ENCODE measurements at places on chromosomes 2 and 18. TPM values are rescaled to one million over a fixed set of nuclear protein-coding genes. Genes with fewer than 3 reads are reported as not detected.

GRCh38 chr2:162212366-162212765, 30.9 kb downstream of the FAP start:
- H3K27ac ChIP-seq, result no peak overlapping the region
- no peaks in the 10 kb centered on the region for H3K27me3 ChIP-seq
- no peak for DNase-seq
- H3K4me1 ChIP-seq, result no peaks in the 10 kb centered on the region

GRCh38 chr2:144496977-144497598, 22.8 kb downstream of the ZEB2 start:
- no peak overlapping the region for H3K27ac ChIP-seq
- H3K4me1 ChIP-seq, result no peaks in the 10 kb centered on the region
- DNase-seq, result no peak
- no peaks in the 10 kb centered on the region for H3K36me3 ChIP-seq

- H3K4me3 ChIP-seq, result no peak overlapping the region
- DNase-seq, result no peak
Observed at GRCh38 chr2:32712870-32713269, 85.0 kb downstream of the TTC27 start.

- H3K4me3 ChIP-seq, result no peak overlapping the region
- no peaks in the 10 kb centered on the region for H3K36me3 ChIP-seq
- H3K27me3 ChIP-seq, result no peaks in the 10 kb centered on the region
- DNase-seq, result no peak
- H3K4me1 ChIP-seq, result no peaks in the 10 kb centered on the region
Observed at GRCh38 chr2:2992634-2993033, 385.0 kb downstream of the EIPR1 start.

Gene HRH4
- total RNA-seq, result 1.6 TPM

- H3K27ac ChIP-seq, result no peak overlapping the region
- H3K36me3 ChIP-seq, result peaks cover 23% of the 10 kb centered on the region
- no peak for DNase-seq
- H3K4me3 ChIP-seq, result no peak overlapping the region
Observed at GRCh38 chr18:50973367-50974126, 5.7 kb downstream of the ELAC1 start.

DNA sequence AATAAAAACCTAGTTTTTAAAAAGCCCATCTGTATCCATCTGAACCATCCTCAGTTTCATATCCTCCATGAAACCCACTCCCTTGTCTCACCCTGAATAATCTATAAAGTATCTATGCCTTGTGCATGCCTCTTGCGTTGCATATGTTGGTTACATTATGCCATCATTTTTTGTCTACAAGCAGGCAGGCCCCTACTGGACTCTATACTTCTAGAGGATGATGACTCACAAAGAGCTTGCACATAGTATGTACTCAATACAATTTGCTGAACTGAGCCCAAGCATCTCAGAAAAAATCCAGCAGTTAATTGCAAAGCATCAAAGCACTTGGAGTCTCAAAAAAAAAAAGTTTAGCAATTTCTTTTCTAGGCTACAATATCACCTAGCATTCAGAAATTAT, 95.6 kb downstream of the DYM start:
- DNase-seq, result no peak
- peaks cover 10% of the 10 kb centered on the region for H3K4me1 ChIP-seq
- H3K36me3 ChIP-seq, result peaks cover 7% of the 10 kb centered on the region
- no peaks in the 10 kb centered on the region for H3K27me3 ChIP-seq
- H3K4me3 ChIP-seq, result no peak overlapping the region

- no peaks in the 10 kb centered on the region for H3K4me1 ChIP-seq
- no peaks in the 10 kb centered on the region for H3K27me3 ChIP-seq
- H3K36me3 ChIP-seq, result no peaks in the 10 kb centered on the region
- H3K4me3 ChIP-seq, result no peak overlapping the region
Observed at GRCh38 chr2:102636283-102636907, 17.0 kb downstream of the SLC9A2 start.

- no peak overlapping the region for H3K27ac ChIP-seq
- no peaks in the 10 kb centered on the region for H3K4me1 ChIP-seq
Observed at GRCh38 chr18:31697351-31698298, 13.2 kb upstream of the B4GALT6 start.

GRCh38 chr2:207103132-207103531, 62.6 kb downstream of the KLF7 start:
- no peak overlapping the region for H3K27ac ChIP-seq
- no peak overlapping the region for H3K4me3 ChIP-seq
- no peaks in the 10 kb centered on the region for H3K36me3 ChIP-seq
- no peaks in the 10 kb centered on the region for H3K4me1 ChIP-seq

DNA sequence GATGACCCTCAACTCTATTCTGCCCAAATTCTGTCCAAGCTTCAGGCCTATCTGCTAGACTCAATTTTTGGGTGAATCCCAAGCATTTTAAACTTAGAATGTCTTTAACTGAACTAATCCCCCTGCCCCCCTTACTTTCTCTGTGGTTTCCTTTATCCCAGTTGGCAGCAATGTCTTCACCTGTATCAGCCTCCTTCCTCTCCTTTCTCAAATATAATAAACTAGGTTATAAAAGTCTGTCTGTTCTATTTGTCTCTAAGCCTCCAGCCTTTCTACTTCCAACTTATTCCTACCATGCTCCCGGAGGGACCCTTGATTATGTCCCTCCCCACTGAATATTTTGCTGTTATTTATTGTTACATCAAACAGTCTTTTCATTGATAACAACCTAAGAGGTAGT, 375.5 kb upstream of the TRIB2 start:
- no peaks in the 10 kb centered on the region for H3K4me1 ChIP-seq
- H3K27me3 ChIP-seq, result no peaks in the 10 kb centered on the region
- no peak overlapping the region for H3K27ac ChIP-seq
- no peaks in the 10 kb centered on the region for H3K36me3 ChIP-seq

All from CD4-positive, alpha-beta memory T cell (primary cell).